ENCODE measurements at places on chromosomes 6 and 20. TPM values are rescaled to one million over a fixed set of nuclear protein-coding genes. Genes with fewer than 3 reads are reported as not detected.

Gene TRIM15
- not detected for polyA plus RNA-seq

Gene POM121L2
- not detected for polyA plus RNA-seq

Gene CST5
- polyA plus RNA-seq = not detected

Gene LRRC1
- polyA plus RNA-seq = 1.8 TPM

Gene DDX39B
- polyA plus RNA-seq = 41.6 TPM

Gene PPP1R16B
- 54.6 TPM for polyA plus RNA-seq

Gene SEC23B
- polyA plus RNA-seq = 32.5 TPM

Gene CCN5
- polyA plus RNA-seq = not detected

Gene BMP5
- polyA plus RNA-seq = not detected

Gene OVOL2
- polyA plus RNA-seq = not detected

Gene PGC
- not detected for polyA plus RNA-seq

Gene SNAP25
- not detected for polyA plus RNA-seq

Gene BLCAP
- polyA plus RNA-seq = 204 TPM

Gene UBD
- polyA plus RNA-seq = not detected
